Neural cell (in vitro differentiated cells): ENCODE measurements at places on chromosomes 2 and 18. TPM values are rescaled to one million over a fixed set of nuclear protein-coding genes. Genes with fewer than 3 reads are reported as not detected.

The COPS9 gene
- polyA plus RNA-seq: 295 and 359 TPM in 2 replicates

The SULT1C4 gene
- not detected in 2 replicates for polyA plus RNA-seq

The SLC20A1 gene
- polyA plus RNA-seq: 61.4 and 66.3 TPM in 2 replicates

The CYRIA gene
- 64.0 and 67.0 TPM in 2 replicates for polyA plus RNA-seq

The GPR45 gene
- 4.1 and 6.8 TPM in 2 replicates for polyA plus RNA-seq

The ZC3H8 gene
- polyA plus RNA-seq: 22.6 and 26.5 TPM in 2 replicates

The GNLY gene
- not detected in 2 replicates for polyA plus RNA-seq

The CYP26B1 gene
- 0.56 and 0.83 TPM in 2 replicates for polyA plus RNA-seq

The ITPRIPL1 gene
- not detected in 2 replicates for polyA plus RNA-seq

The YES1 gene
- polyA plus RNA-seq: 7.4 and 12.0 TPM in 2 replicates

The SP140 gene
- 0.38 and 0.74 TPM in 2 replicates for polyA plus RNA-seq

The KCNG3 gene
- 0.74 and 1.1 TPM in 2 replicates for polyA plus RNA-seq

The RAPGEF4 gene
- polyA plus RNA-seq: 10.0 and 10.4 TPM in 2 replicates

The FIGN gene
- polyA plus RNA-seq: 0.71 and 1.0 TPM in 2 replicates

The C2orf80 gene
- 68.0 and 71.5 TPM in 2 replicates for polyA plus RNA-seq

The CENPA gene
- 0.54 and 2.1 TPM in 2 replicates for polyA plus RNA-seq

The LRP2 gene
- 1.8 and 4.1 TPM in 2 replicates for polyA plus RNA-seq

The RAB27B gene
- polyA plus RNA-seq: 37.3 and 53.4 TPM in 2 replicates

The STARD6 gene
- polyA plus RNA-seq: not detected in 2 replicates

The OSR1 gene
- polyA plus RNA-seq: not detected in 2 replicates

The MBP gene
- 1.6 and 3.3 TPM in 2 replicates for polyA plus RNA-seq

The REG3G gene
- not detected in 2 replicates for polyA plus RNA-seq

The TMX3 gene
- polyA plus RNA-seq: 118 and 158 TPM in 2 replicates

The SLC5A7 gene
- polyA plus RNA-seq: not detected in 2 replicates

The YWHAQ gene
- 1,332 and 1,446 TPM in 2 replicates for polyA plus RNA-seq

The CABYR gene
- 4.6 and 6.9 TPM in 2 replicates for polyA plus RNA-seq

The TUBA4B gene
- not detected in 2 replicates for polyA plus RNA-seq

The CAPN10 gene
- 120 and 138 TPM in 2 replicates for polyA plus RNA-seq

The RMDN2 gene
- 4.4 and 5.5 TPM in 2 replicates for polyA plus RNA-seq

The TMEM178A gene
- polyA plus RNA-seq: 31.8 and 32.4 TPM in 2 replicates

The C2orf49 gene
- 35.6 TPM in 2 replicates for polyA plus RNA-seq

The LTBP1 gene
- 1.8 and 3.4 TPM in 2 replicates for polyA plus RNA-seq

The ALK gene
- polyA plus RNA-seq: 7.1 and 10.1 TPM in 2 replicates

The SERPINB2 gene
- not detected in 2 replicates for polyA plus RNA-seq

The AFF3 gene
- polyA plus RNA-seq: 5.1 and 5.7 TPM in 2 replicates

The RAB6C gene
- polyA plus RNA-seq: 0.18 and 0.52 TPM in 2 replicates

The TUBA3E gene
- not detected in 2 replicates for polyA plus RNA-seq

The IL36A gene
- polyA plus RNA-seq: not detected in 2 replicates

The XPO1 gene
- 494 and 522 TPM in 2 replicates for polyA plus RNA-seq

The TMEM169 gene
- 28.8 and 29.6 TPM in 2 replicates for polyA plus RNA-seq

The DSG1 gene
- polyA plus RNA-seq: not detected in 2 replicates

The CNNM4 gene
- 7.2 and 7.5 TPM in 2 replicates for polyA plus RNA-seq

The SERPINB11 gene
- not detected in 2 replicates for polyA plus RNA-seq

The VWA3B gene
- not detected in 2 replicates for polyA plus RNA-seq

The YPEL5 gene
- polyA plus RNA-seq: 111 and 130 TPM in 2 replicates

The CTAGE1 gene
- not detected in 2 replicates for polyA plus RNA-seq

The SPC25 gene
- polyA plus RNA-seq: 1.8 and 2.7 TPM in 2 replicates

The CRYGD gene
- polyA plus RNA-seq: not detected in 2 replicates

The CYP27A1 gene
- 0.90 TPM in 1 of 2 replicates, not detected in the other for polyA plus RNA-seq

The ITGA4 gene
- 0.40 TPM in 1 of 2 replicates, not detected in the other for polyA plus RNA-seq

The M1AP gene
- not detected in 2 replicates for polyA plus RNA-seq

The C2orf72 gene
- polyA plus RNA-seq: 37.7 and 73.3 TPM in 2 replicates

The COL5A2 gene
- 3.6 and 6.6 TPM in 2 replicates for polyA plus RNA-seq

The KCNE4 gene
- 0.32 TPM in 1 of 2 replicates, not detected in the other for polyA plus RNA-seq

The QPCT gene
- polyA plus RNA-seq: 2.3 TPM in 1 of 2 replicates, not detected in the other

The OTOS gene
- polyA plus RNA-seq: not detected in 2 replicates

The RAMP1 gene
- 25.5 and 29.2 TPM in 2 replicates for polyA plus RNA-seq

The ASAP2 gene
- 41.0 and 54.6 TPM in 2 replicates for polyA plus RNA-seq

The FOSL2 gene
- 2.0 and 2.8 TPM in 2 replicates for polyA plus RNA-seq
